ENCODE measurements at places on chromosomes 16 and 17.
A peak's percentile ranks its signal among the peaks of the same experiment; 100 is the strongest.

- DNase-seq, result no peak
Observed at GRCh38 chr17:4208238-4208637, 55.5 kb downstream of the ANKFY1 start.

- peak; percentile 23 for DNase-seq
Observed at GRCh38 chr17:49901460-49902331, 53.8 kb upstream of the TAC4 start.

DNA sequence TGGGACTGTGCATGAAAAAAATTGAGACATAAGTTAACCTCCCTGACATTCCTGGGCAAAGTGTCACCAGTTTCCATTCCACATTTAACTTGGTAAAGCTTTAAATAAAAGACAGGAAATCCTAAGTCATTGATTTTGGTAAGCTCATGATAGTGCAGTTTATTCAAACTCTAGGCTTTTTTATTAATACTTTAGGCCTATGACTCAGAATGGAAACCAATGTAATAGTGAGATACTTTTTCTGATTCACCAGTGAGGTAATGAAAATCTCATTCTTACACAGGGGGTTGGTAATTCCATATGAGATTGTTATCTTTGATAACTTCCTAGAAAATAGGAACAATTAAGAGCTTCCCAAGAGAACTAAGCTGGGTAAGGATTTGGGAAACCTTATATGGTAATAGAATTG, 91.1 kb downstream of the NLK start:
- DNase-seq, result no peak

DNA sequence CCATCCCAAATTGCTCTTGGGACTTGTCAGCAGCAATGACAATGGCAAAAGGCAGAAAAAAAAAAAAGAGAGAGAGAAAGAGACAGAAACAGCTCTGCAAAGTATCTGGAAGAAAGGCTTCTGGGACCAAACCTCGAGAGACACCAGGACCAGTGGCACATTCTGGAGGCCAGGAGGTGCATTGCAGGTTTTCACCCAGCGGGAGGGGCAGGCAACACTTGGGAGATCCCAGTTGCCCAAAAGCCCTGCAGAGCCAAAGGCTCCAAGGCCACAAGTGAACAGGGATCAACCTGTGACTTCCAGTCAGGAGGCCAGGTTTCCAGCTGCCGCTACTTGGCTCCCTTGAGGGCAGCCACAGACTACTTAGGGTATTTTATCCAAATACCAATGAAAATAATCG, 110.8 kb upstream of the CDH5 start:
- no peak for DNase-seq
